H1 (cell line): ENCODE measurements at places on chromosomes 5 and 9. TPM values are rescaled to one million over a fixed set of nuclear protein-coding genes. Genes with fewer than 3 reads are reported as not detected.

- H3K27me3 ChIP-seq: no peaks in the 10 kb centered on the region
- no peak overlapping the region for H3K27ac ChIP-seq
- no peak overlapping the region for H3K4me3 ChIP-seq
Observed at GRCh38 chr9:94944626-94945025, 218.1 kb downstream of the AOPEP start.

GRCh38 chr5:50575740-50576139 lies 90.7 kb upstream of the PARP8 start:
- no peak overlapping the region for H3K27ac ChIP-seq
- no peaks in the 10 kb centered on the region for H3K36me3 ChIP-seq
- no peaks in the 10 kb centered on the region for H3K27me3 ChIP-seq
- H3K4me3 ChIP-seq: no peak overlapping the region
- no peaks in the 10 kb centered on the region for H3K4me1 ChIP-seq

DNA sequence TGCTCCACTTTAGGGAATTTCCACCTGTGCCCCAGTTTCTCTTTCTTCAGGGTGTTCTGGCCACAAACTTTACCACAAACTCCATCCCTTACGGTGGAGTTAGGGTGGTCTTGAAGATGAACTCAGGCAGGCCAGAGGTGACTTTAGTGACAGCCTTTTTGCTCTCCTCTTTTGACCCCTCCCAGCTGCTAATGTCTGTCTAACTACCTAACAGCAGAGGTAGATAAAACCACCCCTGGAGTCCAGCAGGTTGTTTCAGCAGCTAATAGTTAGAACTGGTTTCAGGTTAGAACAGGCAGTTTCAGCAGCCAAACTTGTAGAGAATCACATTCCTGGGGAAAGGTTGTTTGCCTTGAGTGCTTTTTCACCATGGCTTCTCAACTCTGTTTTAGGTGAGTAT lies 971.3 kb upstream of the CDH18 start:
- H3K36me3 ChIP-seq: no peaks in the 10 kb centered on the region
- H3K27me3 ChIP-seq: no peaks in the 10 kb centered on the region
- H3K27ac ChIP-seq: no peak overlapping the region
- no peak for DNase-seq

GRCh38 chr5:139742173-139742903 lies 53.3 kb upstream of the PSD2 start:
- DNase-seq: no peak
- H3K4me1 ChIP-seq: peaks cover 23% of the 10 kb centered on the region
- H3K4me3 ChIP-seq: no peak overlapping the region
- H3K36me3 ChIP-seq: no peaks in the 10 kb centered on the region

FOXD1 gene
- total RNA-seq: 0.73 and 1.1 TPM in 2 replicates

GRCh38 chr9:6869081-6869948 lies 111.5 kb downstream of the KDM4C start:
- H3K27me3 ChIP-seq: no peaks in the 10 kb centered on the region
- no peak for DNase-seq
- H3K36me3 ChIP-seq: no peaks in the 10 kb centered on the region

DNA sequence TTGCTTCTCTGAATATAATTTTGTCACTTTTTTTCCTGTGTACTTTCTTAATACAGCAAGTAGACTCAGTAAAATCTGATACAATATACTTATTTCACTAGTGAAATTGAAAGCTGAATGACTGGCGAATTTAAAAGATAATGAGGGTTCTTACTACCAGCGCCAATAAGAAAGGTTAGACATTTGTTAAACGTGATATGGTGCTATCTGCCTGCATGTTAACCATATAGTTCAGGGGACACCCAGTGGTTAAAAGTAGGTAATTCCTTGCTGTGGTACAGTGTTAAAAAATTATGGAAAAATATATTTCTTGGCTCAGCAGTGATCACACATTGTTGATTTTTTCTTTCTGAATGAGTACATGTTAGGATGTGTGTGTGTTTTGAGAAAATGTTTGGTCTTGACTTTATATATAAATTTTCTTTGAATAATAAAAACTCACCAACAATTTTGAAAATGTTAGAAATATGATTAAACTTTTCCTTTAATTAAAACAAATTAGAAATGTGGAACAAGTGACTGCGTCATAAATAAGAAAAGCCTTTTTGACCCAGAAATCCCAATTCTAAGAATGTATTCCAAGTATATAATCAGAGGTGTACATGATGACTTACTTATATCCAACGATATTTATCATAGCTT lies 25.8 kb downstream of the CAST start:
- no peaks in the 10 kb centered on the region for H3K36me3 ChIP-seq
- no peak for DNase-seq
- H3K27ac ChIP-seq: no peak overlapping the region
- no peak overlapping the region for H3K4me3 ChIP-seq

- H3K27ac ChIP-seq: no peak overlapping the region
- no peaks in the 10 kb centered on the region for H3K4me1 ChIP-seq
- no peak overlapping the region for H3K4me3 ChIP-seq
- no peaks in the 10 kb centered on the region for H3K36me3 ChIP-seq
- DNase-seq: no peak
Observed at GRCh38 chr9:126292736-126293521, 33.7 kb upstream of the MVB12B start.

GRCh38 chr5:143759396-143760130 lies 52.4 kb upstream of the HMHB1 start:
- no peaks in the 10 kb centered on the region for H3K36me3 ChIP-seq
- H3K27me3 ChIP-seq: no peaks in the 10 kb centered on the region
- H3K4me1 ChIP-seq: no peaks in the 10 kb centered on the region
- H3K4me3 ChIP-seq: no peak overlapping the region

DNA sequence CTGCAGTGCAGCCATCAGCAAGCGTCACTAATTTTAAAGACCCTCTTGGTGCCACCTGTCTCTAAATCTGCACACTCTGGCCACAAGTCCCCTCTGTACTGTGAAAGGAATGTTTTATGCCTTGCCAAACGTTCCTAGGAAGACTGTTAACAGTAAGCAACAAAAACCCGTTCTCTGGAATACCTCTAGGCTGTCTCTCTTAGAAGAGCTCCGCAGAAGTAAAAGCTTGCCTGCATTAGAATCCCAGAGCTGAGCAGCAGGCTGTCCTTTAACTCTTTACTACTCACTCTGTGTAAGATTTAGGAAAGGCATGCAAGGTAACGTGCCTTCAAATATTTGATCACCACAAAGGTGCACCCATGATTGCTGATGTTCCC lies 53.9 kb upstream of the C9orf72 start:
- DNase-seq: no peak
- H3K4me1 ChIP-seq: no peaks in the 10 kb centered on the region
- no peaks in the 10 kb centered on the region for H3K27me3 ChIP-seq
- no peak overlapping the region for H3K4me3 ChIP-seq
- no peak overlapping the region for H3K27ac ChIP-seq

- H3K4me1 ChIP-seq: no peaks in the 10 kb centered on the region; the same call in 1 of the 2 replicates
- H3K36me3 ChIP-seq: no peaks in the 10 kb centered on the region
- DNase-seq: no peak
- H3K27me3 ChIP-seq: no peaks in the 10 kb centered on the region
- no peak overlapping the region for H3K27ac ChIP-seq
- no peak overlapping the region for H3K4me3 ChIP-seq
Observed at GRCh38 chr5:112586596-112587062, 151.1 kb upstream of the APC start.

DENND1A gene
- total RNA-seq: 26.2 and 26.4 TPM in 2 replicates

GMCL2 gene
- 0.13 TPM in 1 of 2 replicates, not detected in the other for total RNA-seq

GRCh38 chr9:133008406-133008805 lies 22.4 kb upstream of the GTF3C5 start:
- peaks cover 26% of the 10 kb centered on the region for H3K27me3 ChIP-seq
- no peaks in the 10 kb centered on the region for H3K36me3 ChIP-seq
- H3K4me1 ChIP-seq: peaks cover under 1% of the 10 kb centered on the region

PTGES gene
- total RNA-seq: 3.2 TPM in 2 replicates

DNA sequence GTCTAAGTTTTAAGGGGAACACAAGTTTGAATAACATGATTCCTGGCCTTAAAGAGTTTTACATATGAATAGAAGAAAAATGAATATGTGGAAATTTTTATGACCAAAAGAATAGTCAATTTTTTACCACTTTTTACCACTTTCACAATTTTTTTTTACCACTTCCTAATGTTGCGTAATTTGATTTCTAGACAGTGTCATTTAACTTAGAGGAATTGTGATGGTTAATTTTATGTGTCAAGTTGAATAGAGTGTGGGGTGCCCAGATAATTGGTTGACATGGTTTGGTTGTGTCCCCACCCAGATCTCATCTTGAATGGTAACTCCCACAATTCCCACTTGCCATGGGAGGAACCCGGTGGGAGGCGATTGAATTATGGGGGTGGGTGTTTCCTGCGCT lies 416.6 kb downstream of the KIF4B start:
- no peaks in the 10 kb centered on the region for H3K4me1 ChIP-seq
- no peaks in the 10 kb centered on the region for H3K27me3 ChIP-seq
- H3K36me3 ChIP-seq: no peaks in the 10 kb centered on the region

DNA sequence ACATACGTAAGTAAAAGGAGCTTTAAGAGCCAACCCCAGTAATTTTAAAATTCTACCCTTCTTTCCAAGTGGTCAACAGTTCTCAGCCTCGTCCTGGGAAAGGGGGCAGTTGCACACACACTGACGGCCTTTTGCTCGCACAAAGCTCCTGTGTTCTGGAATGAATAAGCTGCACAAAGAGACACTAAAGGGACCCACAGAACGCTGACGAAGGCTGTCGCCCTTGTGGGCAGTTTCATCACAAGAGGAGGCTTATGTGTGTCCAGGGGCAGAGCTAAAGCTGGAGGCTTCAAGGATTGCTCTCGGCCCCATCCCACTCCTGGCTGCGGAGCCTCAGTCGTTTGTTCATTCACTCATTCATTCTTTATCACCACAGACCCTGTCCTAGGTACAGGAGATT lies 67.0 kb upstream of the NEK6 start:
- no peaks in the 10 kb centered on the region for H3K27me3 ChIP-seq
- H3K4me1 ChIP-seq: no peaks in the 10 kb centered on the region

DNA sequence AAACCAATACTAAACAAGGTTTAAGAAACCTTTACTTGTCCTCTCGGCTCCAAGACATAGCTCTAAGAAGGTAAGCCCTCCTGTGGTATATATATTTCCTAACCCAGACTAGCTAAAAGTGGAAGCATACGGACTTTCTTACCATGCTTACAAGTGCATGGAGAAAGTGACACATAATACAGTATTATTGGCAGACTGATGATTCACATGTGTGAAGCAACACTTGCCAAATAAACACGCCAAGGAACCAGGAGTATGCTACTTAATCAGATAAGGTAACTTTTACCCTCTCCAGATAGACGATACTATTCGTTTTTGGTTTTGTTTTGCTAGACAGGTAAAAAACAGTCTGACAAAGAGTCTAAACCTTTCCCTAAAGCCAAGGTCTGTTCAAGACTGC lies 264.1 kb downstream of the MLLT3 start:
- H3K36me3 ChIP-seq: no peaks in the 10 kb centered on the region
- H3K27ac ChIP-seq: no peak overlapping the region
- H3K27me3 ChIP-seq: no peaks in the 10 kb centered on the region
- H3K4me1 ChIP-seq: peaks cover 4% of the 10 kb centered on the region

- H3K27me3 ChIP-seq: no peaks in the 10 kb centered on the region
- H3K4me3 ChIP-seq: peak overlapping the region; percentile 12; the same call in 1 of the 2 replicates
- peak; percentile 59 for DNase-seq
- no peaks in the 10 kb centered on the region for H3K36me3 ChIP-seq
- peaks cover 39% of the 10 kb centered on the region for H3K4me1 ChIP-seq
Observed at GRCh38 chr9:124593651-124594058, 86.5 kb upstream of the NR5A1 start.

GRCh38 chr5:168055961-168056360 lies 235.5 kb upstream of the WWC1 start:
- H3K27ac ChIP-seq: no peak overlapping the region
- no peak for DNase-seq
- no peaks in the 10 kb centered on the region for H3K27me3 ChIP-seq
- no peaks in the 10 kb centered on the region for H3K4me1 ChIP-seq
- H3K4me3 ChIP-seq: no peak overlapping the region
